ENCODE measurements at places on chromosomes 3 and 15. TPM values are rescaled to one million over a fixed set of nuclear protein-coding genes. Genes with fewer than 3 reads are reported as not detected.

- no peak for DNase-seq
Observed at GRCh38 chr15:37789397-37789786, 145.0 kb upstream of the TMCO5A start.

- no peak for DNase-seq
Observed at GRCh38 chr15:55820043-55820442, 77.1 kb upstream of the PRTG start.

- no peak for DNase-seq
Observed at GRCh38 chr15:70031261-70031660, 66.5 kb downstream of the TLE3 start.

- no peak for DNase-seq
Observed at GRCh38 chr3:2770451-2770850, 339.7 kb downstream of the IL5RA start.

TNFAIP8L3 gene
- total RNA-seq, result not detected

DNA sequence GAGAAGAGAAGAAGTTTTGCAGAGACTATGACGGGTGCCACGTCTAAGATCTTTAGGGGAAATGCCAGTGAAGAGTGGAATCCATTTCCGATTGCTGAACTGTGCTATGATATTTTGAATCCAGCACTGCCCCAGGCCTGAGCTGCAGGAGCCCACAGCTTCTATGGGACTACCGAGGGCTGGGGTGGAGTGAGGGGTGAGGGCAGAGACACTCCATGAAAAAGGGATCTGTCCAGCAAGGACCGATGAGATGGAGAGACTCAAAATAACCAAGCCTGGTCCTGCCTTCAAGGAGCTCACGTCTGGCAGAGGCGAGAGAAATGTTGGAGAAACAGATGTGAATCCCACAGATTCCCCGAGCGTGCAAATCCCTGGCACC is 79.8 kb upstream of the MEF2A start:
- no peak for DNase-seq

DNA sequence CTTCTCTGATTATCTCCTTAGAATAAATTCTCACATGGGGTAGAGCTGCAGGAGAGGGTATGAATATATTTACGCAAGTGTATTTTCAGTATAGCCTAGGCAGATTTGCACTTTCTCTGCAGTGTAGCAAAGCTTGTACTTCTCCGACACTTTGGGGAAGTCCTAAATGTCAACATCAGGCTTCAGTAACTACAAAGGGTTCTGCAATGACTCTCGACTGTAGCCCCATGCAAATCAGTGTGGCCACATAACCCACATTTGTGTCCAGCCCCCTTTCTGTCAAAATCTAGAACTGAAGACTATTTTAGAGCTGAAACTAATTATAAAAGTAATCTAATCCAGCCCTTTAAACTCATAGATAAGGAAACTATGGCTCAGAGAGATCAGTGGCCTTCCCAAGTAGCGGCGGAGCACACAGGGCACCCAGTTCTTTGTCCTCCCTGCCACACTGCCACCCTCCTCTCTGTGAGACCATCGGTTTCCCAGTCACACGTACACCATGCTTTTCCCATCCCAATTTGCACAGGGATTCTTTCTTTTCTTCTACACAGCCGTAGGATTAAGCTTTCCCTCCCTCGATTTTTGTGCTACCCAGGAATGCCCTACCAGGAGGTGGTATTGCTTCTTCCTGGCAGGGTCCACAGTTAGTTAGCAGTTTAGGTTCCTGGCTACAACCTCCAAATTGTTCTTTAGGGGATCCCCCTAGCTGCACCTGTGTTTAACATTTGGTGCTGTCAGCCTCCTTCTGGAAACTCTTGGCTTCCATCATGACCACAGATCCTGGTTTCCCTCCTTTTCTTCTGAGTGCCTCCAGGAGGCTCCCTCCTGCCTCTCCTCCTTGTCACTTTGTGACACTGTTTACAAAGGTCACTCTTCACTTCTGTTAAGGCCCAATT is 22.9 kb downstream of the MRAS start:
- no peak for DNase-seq

GCHFR gene
- 1.5 TPM for total RNA-seq

UCN2 gene
- 2.8 TPM for total RNA-seq

ANKRD34C gene
- total RNA-seq, result not detected

- peak; percentile 11 for DNase-seq
Observed at GRCh38 chr3:128359846-128360642, 106.6 kb downstream of the DNAJB8 start.

GRCh38 chr15:61099020-61099810 is 129.9 kb downstream of the RORA start:
- no peak for DNase-seq

Data from PC-9 (cell line).